ENCODE measurements at places on chromosomes 6 and 20.

DNA sequence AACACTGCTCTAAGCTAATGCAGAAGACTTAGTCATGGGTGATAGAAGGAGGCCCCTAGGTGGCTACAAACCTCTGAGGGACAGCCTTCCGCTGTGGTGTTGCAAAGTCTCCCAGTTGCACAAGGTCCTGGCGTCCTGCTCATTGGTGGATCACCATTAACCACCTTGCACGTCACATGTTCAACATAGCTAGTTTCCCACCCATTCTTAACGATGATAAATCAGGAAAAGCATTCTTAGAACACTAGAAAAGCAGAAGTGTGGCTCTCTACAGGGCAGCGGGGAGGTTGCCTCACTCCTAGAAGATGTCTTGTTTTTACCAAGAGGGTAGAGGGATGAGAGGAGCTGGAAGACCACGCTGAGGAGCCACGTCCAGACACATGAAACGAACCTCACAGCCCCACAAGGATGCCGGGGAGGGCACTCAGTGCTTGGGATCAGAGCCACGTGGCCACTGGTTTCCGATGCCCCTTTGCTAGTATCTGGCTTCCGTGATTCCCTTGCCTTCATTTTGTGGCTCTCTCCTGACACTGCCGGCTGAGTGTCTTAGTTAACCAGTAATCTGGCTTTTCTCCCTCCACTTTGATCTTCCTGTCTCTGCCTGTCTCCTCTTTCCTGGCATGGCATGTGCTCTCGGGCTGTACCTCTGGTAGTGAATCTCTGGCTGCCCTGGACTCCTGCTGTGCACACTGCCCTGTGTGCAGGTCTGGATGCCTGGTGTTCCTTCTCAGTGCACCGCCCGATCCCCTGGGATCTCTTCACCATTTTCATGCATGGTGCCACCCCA is 91.4 kb upstream of the NEDD9 start:
- DNase-seq, result no peak

- DNase-seq, result no peak
Measured at GRCh38 chr6:170144571-170145271, 146.2 kb downstream of the DLL1 start.

- no peak for DNase-seq
Measured at GRCh38 chr6:143746202-143747119, 68.7 kb downstream of the PHACTR2 start.

DNA sequence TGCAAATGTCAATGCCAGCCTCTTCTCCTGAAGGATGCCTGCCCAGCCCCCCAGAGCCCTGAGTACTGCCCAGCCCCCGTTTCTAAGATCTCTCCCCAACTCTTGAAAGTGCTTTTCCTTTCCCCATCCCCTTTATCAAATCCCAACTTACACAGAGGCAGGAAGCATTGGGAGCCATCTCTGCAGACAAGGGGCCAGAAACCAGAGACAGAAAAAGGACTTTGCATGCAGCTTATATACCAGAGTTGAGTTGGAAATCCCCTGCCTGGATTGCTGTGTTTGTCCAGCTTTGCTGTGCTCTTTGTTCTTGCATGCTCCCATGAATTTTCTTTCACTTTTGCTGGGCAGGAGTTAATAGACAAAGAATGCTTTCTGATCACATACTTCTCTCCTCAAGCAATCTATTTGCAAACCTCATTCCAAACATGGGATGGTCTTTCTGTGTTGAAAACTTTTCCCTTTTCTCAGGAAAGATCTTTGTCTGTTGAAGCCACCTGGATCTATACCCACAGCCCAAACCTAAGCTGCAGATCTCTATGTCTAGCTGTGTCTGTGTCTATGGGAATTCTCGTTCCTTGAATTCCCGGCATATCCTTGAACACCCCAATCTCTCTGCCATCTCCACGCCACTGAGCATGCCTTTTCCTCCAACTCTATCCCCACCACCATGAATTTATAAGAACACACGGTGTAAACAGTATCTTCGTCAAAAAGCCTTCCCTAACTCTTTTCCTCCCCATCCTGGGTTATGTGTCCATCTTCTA is at the start of gene UBD:
Gene UBD (minus strand): TSS at position 209 of the 764 bp plus-strand sequence. CDS start 31 bp downstream, at position 178.
- DNase-seq, result no peak

DNA sequence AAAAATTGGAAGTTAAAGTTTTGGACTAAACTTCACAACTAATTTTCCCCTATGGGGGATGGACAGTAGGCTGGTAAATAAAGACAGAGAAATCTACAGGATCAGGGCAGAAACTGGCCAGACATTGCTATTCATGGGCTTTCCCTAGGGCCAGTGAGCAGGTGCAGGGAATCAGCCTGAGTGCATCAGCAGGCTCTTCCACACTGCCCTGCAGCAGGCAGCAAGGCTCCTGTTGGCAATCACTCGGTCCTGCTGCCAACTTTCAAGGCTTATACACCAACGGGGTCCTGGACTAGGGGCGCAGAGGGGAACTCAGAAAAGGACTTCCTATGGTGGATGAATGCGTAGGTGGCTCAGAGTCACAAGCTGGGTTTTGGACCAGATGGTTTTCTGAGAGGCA is 59.8 kb upstream of the NHSL1 start:
- no peak for DNase-seq

GRCh38 chr6:15308435-15309213 is 62.8 kb downstream of the JARID2 start:
- DNase-seq, result no peak

DNA sequence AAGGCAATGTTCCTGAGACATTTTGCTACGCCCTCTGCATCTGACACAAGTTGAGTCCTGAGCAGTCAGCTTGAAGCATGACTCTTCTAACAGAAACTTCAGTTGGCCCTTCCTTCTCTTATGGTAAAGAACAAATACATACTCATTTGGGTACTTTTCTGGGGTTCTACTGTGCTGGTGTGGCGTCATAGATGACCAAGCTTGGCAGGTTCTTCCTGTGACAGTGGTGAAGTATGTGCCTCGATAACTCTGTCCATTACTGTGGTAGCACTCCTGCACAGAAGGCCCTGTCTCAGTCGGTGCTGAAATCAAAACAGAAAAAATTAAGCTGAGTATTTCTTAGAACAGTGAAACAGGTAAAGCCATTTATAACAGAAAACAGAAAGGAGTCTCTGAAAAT is 152.5 kb downstream of the SLC22A3 start:
- DNase-seq, result no peak

DNA sequence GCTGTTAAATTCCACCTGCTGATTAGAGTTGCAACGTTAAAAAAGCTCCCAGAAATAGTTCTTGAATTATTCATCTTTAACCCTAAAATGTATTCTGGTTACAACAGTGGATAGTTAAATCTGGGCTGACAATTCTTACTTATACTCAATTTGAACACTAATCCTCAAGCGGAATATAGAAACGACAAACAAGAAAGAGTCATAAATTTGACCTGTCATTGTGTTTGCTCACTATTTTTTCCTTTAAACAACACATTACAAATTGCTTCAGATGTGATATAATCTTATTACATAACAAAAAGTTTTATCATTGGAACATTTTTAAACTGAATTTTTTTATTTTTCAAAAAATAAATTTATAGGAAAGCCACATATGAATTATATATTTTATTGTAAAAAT is 104.5 kb upstream of the RNF217 start:
- DNase-seq, result no peak

DNA sequence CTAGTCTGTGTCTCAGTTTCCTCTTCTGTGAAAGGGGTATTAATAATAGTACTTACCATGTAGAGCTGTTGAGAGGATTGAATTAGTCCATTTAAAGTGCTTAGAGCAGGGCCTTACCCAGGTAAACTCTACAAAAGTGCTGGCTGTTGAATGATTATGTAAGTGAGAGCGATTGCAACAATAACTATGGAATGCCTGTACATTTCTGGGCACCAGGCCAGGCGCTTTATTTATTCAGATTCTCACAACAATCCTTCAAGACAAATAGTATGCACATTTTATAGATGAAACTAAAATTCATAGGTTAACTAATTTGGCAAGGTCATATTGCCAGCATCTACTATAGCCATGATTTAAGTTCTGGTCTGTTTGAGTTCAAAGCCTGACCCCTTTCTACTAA is 78.3 kb upstream of the MMS22L start:
- no peak for DNase-seq

DNA sequence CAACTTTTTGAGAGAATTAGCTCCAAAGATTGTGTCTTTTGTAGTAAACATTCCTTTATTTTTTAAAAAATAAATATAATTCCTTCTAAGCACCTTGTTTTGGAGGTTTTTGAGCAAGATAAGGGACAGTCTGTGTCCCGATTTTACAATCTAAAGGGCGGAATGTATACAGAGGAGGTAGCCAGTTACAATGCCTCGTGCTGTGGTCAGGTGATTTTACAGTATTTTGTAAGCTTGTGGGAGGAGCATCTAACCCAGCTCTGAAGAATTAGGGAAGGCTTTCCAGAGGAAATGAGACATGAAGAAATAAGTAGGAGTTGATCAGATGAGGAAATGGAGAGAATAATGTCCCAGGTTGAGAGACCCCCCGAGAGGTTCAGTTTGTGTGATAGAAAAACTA is 1.3 kb downstream of the HINT3 start:
- no peak for DNase-seq

DNA sequence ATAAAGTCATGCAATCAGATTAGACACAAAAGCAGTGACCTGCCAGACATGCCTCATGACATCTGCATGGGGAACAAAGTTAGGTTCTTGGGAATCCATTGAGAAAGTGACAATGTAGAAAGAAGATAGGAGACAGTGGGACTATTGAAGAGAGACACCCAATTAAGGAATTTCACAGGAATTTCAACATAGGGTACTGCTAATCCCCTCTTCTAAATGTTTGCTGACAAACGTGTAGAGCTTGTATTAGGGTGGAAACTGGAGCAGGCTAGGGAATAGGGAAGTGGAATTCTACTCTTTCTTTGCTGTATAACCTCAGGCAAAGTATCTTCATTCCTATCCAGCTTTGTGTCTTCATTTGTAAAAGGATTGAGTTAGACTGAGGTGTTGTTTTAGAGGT is 409.4 kb upstream of the SASH1 start:
- no peak for DNase-seq

DNA sequence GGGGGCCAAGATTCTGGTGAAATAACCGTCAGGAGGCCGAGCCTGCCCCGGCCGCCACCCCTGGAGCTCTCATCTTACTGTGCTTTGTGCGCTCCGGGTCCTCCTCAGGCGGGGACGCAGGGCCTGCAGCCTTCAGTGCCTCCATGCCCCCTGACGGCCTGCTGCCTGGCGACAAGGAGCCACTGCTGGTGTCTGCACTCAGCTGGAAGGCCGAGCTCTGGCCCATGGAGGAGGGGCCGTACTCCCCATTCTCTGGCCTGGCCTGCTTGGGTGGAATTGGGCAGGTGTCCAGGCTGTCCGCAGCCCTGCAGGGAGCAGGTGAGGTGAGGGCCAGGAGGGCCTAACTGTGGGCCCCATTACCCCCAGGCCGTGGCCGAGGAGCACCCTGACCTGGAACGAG is 5.3 kb downstream of the ZNF512B start:
- no peak for DNase-seq

DNA sequence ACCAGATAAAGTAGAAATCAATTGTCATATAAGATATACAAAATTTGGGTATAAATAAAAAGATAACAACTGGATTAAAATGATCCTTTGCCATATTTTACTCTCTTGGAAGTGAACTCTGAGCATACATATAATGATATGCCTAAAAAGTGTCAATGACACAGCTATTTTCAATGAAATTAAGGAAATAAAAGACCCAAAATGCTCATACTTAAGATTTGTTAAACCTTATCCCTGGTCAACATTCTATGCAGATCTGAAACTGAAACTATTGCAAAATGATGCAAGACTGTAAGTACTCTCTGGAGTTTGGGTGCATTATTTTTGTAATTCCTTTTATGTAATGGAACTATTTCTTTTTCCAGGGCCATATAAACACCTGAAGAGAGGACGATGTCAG is 119.0 kb upstream of the SGK1 start:
- no peak for DNase-seq

GRCh38 chr20:37290158-37290810 is 829 bp downstream of the MANBAL start:
- no peak for DNase-seq

DNA sequence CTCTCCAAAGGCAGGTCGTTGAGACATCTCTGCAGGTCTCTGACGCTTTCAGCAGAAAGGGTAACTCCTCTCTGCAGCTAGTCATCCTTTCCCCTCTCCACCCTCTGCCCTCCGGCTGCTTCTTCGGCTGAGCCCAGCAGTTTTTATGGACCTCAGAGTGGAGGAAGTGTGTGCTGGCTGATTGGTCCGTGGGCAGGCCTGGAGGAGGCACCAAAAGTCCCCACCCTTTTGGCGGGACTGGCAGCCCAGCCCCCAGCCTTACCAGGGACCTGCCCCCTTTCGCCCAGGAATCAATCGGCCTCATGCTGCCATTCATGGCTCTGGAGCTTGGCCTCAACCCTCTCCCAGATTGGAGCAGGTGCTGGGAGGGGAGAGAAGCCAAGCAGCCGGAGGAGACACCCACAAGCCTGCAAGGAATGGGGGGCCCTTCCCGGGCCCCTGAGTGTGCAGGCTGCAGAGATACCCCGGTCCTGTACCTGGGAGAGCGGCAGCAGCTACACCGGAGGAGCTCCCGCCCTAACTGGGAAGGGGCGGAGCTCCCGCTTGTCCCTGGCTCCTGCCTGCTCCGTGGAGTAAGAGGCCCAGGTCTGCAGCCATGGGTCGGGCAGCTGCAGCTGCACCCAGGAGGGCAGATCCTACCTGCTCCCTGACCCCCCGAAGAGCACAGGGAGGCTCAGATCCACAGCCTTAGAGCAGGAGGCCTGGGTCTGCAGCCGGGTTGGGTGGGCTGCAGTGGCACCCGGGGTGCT is 170.3 kb upstream of the SOX4 start:
- no peak for DNase-seq

Data from immature natural killer cell (primary cell).